GM23248 (cell line): ENCODE measurements at places on chromosomes 3 and 15.

DNA sequence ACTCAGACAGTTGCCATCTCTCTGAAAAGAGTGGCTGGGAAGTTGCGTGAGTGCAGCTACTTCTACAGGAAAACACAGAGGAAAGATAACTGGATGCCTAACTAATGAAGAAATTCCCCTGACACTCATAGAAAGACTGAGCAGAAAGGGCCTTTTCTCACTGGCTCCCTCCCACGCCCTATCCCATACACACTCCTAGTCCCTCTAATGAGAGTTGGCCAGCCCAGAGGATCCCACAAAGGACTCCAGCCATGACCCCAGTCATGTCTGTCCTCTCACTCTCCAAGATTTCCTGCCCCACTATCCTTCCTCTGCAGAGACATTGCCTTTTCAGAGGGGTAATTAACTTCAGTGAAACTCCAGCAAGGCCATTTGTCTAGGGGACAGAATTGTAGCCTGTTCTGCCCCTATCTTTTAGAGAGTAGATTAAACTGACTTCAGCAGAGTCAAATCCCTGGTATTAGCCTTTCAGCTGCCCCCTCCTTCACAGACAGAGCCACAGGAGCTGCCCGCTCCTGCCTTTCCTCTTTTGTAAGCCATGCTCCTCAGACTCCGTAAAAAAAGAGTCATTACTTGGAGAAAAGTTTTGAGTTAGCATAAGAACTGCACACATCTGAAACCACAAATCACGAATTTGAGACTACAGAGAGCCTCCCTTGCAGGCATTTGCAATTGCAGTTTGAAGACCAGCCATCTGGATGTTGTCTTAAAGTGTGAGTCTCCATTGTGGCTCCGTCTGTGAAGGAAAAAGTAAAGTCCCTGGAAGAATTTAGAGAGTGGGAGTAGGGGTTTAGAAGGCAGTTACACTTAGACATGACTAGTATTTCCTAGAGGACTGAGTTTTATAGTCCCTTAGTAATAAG is 129.1 kb upstream of the SEMA6D start:
- peak; percentile 4 for DNase-seq

DNA sequence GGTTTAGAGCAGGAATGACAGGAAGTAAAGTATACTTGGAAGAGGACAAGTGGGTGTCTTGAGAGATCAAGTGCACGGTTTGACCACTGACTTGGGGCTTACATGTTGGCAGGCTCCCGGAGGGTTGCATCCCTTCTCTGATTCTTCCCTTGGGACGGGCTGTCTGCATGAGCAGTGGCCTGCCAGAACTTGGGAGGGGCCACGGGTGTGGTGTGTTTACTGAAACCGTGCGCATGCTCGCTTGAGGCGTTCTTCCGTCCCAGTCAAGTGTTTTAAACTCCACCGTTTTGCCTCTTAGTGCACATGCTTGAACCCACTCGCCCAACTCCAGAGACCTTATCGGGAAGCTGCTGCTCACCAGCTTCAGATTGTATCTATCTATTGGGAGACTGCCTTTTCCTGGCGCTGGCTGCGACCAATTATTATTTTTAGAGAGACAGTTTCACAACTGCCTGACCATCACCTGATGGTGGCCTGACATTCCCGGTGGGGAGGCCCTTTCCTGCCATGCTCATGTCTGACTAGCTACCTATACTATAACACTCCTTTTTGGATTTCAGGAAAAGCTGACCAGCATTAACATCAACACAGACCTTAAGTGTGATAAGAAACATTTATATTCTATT is 14.9 kb upstream of the C3orf22 start:
- DNase-seq: no peak

GRCh38 chr15:34011481-34011880 is 27.5 kb downstream of the AVEN start:
- no peak for DNase-seq

DNA sequence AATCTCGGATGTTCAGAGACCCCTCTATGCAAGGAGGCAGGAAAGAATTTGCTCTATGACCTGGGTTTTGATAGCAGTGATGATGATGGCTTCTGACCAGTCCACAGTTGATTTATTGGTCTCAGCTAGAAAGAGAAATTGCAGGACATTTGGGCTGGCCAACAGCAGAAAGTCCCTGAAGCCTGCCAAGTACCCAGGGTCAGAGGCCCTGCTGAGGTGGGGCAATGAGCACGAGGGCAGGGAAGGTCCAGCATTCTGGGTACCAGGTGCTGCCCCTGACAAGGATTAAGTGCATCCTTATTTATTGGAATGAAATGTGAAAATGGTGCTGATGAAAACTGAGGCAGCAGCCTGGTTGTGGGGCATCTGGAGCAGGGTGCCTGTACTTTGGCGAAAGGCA is 19.8 kb downstream of the C3orf62 start:
- no peak for DNase-seq

GRCh38 chr15:68409736-68410370 is 22.1 kb downstream of the ITGA11 start:
- DNase-seq: no peak
